ENCODE measurements at places on chromosomes 12 and 14.
A peak's percentile ranks its signal among the peaks of the same experiment; 100 is the strongest.

DNA sequence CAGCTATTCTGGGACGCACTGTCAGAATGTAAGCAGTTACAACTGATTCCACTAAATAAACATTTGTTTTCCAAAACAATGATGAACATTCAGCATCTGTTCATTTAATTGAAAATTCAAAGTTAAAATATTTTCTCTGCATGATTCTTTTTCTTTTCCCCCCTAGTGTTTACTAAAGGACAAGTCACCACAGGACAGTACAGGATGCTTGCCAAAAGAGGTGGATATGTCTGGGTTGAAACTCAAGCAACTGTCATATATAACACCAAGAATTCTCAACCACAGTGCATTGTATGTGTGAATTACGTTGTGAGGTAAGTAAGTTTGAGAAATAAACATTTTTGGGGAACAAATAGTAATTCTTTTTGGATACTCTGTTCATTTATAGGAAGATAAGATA, 28.2 kb upstream of the SNAPC1 start:
- no peak for DNase-seq

DNA sequence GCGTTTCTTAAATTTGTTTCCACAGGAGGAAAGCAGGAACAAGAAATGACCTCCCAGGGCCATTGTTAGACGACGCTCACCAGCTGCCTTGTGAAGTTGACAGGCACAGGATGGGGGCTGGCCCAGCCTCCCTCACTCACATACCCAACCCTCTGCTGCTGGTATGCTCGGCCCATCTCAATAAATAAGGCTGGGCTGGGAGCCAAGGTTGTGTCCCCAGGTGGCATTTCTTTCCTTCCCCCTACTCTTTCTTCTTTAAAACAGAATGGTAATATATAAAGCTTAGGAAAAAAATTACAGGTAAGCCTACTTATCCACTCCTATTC, 93.0 kb downstream of the ACTN1 start:
- no peak for DNase-seq

GRCh38 chr12:116856729-116857128, 24.5 kb downstream of the HRK start:
- DNase-seq: no peak

DNA sequence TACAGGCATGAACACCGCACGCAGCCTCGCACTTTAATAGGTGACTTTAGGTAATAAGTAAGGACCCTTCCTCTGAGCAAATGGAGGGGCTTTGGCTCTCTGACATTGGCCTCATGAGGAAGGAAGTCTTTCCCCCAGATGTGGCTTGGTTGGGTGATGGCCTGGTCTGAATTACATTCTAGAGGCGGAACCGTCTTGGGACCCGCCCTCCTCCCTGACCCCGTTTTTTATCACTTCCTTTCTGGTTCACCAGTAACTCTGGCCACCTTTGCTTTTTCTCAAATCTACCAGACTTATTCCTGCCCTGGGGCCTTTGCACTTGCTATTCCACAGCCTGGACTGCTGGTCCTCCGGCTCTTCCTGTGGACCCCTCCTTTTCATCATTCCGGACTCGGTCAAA, 13.4 kb downstream of the ALDH2 start:
- DNase-seq: no peak

DNA sequence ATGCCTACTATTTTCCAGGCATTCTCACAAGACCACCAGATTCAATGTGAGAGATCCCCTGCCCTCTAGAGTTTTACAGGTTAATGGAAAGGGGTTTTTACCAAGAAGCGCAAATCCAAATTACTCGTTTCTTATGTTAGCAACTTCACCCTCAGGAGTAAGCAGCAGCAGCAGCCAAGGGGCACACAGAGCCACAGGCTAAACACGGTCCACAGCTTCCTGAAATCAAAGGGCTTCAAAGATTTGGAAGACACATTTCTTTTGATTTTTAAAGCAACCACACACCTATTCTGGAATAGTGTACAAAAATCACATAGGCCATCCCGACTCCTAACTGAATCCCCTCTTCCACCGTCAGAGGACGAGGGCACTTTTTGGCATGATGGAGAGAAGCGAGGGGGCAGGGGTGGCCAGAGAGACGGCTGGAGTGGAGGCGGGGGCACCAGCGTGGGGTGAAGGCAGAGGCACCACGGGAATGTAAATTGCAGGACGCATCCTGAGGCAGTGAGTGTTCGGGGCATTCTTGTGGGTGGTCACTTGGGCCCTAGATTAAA, 107.0 kb downstream of the ARF6 start:
- DNase-seq: no peak

- no peak for DNase-seq
Observed at GRCh38 chr12:79665212-79665887, 25.4 kb downstream of the PAWR start.

DNA sequence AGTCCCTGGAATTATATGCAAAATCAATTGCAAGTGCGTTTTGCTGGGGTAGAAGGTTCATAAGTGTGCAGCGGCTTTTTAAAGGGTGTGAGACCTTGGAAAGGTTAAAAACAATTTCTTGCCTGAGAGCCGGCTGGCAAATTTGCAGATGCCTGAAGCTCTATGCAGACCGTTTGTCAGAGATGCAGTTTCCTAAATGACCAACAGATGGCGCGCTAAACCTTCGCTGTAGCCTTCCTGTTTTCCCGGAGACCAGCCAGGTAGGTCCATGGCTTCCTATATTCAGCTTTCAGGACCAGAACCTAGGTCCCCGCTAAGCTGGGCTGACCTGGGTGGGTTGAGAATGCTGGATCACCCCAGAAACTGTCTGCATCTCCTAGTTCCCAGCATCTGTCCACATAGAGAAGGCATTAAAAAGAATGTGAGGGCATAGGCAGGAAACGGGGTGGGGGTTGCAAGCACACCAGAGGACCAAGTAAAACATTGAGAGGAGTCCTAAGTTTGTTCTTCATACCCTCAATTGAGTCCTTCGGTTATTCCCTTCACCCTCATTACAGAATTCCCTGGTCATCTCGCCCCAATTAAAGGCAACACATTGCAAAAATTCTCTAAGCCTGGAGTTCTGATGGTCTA, 5.7 kb upstream of the NOS1 start:
- DNase-seq: peak; percentile 93

GRCh38 chr12:44618946-44619345, 257.2 kb downstream of the NELL2 start:
- no peak for DNase-seq

GRCh38 chr12:103924761-103925641, 5.2 kb upstream of the HSP90B1 start:
- no peak for DNase-seq

- no peak for DNase-seq
Observed at GRCh38 chr14:68492381-68493151, 300.3 kb downstream of the ZFP36L1 start.

- peak; percentile 25 for DNase-seq
Observed at GRCh38 chr14:65637780-65638179, 225.2 kb downstream of the FUT8 start.

GRCh38 chr14:37482428-37482827, 112.6 kb downstream of the FOXA1 start:
- DNase-seq: no peak

DNA sequence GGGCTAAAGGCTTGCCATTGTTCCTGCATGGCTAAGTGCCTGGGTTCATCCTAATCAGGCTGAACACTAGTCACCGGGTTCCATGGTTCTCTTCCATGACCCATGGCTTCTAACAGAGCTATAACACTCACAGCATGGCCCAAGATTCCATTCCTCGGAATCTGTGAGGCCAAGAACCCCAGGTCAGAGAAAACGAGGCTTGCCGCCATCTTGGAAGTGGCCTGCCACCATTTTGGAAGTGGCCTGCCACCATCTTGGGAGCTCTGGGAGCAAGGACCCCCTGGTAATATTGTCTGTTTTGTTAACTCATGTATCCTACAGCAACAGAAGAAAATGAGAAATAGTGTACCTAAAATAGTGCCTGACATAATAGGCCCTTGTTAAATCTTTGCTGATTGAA, 92.7 kb downstream of the ADAMTS20 start:
- DNase-seq: no peak

DNA sequence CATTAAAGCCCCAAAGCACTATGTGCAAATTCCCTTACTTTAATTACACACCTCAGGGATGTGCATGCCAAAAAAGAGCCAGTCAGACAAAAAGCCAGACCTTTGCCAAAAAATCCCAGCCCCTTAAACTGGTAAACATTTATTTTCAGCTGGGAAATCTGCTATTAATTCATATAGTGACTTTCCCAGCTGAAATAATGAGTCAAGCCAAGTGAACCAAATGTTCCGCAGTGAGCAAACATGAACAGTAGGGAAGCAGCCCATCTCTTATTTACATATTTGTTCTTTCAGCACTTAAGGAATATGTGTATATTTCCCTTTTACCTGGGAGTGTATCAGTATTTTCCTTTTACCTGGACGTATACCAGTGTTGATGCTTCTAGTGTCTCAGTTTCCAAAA, 44.0 kb upstream of the OTX2 start:
- peak; percentile 39 for DNase-seq

DNA sequence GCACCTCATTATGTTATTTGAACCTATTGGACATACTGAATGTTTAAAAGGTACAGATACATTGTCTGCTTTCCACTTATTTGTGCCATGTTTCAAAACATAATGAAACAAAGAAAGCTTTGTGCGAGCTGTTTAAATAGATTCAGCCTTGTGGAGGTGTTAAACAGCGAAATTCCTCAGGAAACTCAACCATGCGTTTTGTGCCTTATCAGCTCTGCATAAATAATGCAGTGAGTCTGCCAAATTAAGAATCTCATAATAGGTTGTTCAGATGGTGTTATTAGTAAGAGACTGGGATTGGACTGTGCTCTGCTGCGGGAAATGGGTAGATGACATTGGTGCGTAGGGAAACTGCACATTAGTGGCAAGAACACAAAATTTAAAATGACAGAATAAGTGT, 163.7 kb upstream of the CLEC14A start:
- no peak for DNase-seq

DNA sequence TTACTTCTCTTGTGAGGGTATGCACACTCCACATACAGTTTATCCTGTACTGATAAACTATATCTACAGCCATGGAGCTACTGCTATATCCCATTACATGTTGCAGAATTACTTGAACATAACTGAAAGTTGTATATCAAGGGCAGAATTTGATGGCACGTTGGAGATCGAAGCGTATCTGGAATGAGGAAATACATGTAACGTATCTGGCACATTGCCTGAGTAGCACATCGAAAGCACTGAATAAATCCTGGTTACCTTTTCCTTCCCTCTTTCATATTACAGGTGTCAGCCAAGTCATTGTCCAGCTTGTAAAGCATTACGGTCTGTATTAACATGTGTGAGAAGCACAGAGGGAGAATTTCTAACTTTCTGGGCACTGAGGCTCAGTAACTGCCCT, 42.1 kb upstream of the LIN7A start:
- no peak for DNase-seq

DNA sequence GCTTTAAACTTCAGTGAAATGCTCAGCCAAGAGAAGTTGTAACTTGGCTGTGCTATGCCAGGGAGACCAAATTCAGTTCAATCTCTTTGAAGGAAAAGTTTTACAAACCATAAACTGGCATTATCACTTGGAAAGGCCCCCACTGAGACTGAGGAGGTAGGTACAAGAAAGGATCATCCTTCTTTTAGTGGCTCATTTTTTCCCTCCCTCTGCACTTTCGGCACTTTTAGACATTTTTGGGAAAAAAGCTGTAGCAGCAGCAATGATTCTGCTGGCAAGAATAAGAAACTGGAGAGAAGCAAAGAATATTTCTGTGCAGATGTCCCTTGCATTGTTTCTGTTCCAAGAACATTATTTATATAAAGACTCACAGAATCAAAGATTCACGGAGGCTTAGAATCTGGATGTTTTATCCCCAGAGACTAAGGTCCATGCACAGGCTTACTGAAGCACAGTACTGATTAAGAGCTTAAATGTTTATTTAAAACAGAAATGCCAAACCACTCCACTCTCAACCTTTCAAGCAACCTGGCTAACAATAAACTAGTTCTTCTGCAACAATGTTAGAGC, 12.3 kb downstream of the ZC2HC1C start:
- DNase-seq: no peak
